ENCODE measurements at places on chromosomes 11 and 22. TPM values are rescaled to one million over a fixed set of nuclear protein-coding genes. Genes with fewer than 3 reads are reported as not detected.

Gene PRDM11
- 9.6 TPM for total RNA-seq

Gene CSNK2A3
- 1.9 TPM for total RNA-seq

Gene SCN3B
- 0.08 TPM for total RNA-seq

Gene MGAT3
- total RNA-seq = 0.20 TPM

Gene PRR33
- total RNA-seq = not detected

Gene SOX10
- not detected for total RNA-seq

Gene LTBP3
- total RNA-seq = 67.5 TPM

Gene RIBC2
- 2.6 TPM for total RNA-seq

Gene PLEKHA7
- 37.2 TPM for total RNA-seq

Gene CDC42EP2
- total RNA-seq = 14.9 TPM
